ENCODE measurements at places on chromosomes 4 and X. TPM values are rescaled to one million over a fixed set of nuclear protein-coding genes. Genes with fewer than 3 reads are reported as not detected.
A peak's percentile ranks its signal among the peaks of the same experiment; 100 is the strongest.

DNA sequence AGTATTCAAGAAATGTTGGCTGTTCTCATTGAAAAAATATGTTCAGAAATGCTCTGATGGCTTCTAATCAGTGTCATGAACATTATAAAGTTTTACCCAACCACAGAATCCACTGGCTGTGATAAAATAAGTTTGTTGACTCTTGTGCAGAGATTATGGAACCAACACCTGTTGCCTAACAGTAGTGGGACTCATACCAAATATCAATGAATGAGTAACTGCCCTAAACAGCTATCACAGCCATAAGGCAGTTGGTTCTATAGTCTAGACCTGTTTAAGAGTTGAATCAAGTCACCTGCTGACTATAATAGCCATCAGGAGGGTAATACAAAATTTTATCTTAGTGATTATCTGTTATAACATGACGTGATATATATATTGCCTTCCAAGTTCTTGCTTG is 168.3 kb downstream of the ATOH1 start:
- H3K4me1 ChIP-seq, result no peaks in the 10 kb centered on the region
- H3K36me3 ChIP-seq, result no peaks in the 10 kb centered on the region
- no peaks in the 10 kb centered on the region for H3K27me3 ChIP-seq
- H3K27ac ChIP-seq, result no peak overlapping the region
- no peak for DNase-seq
- no peak overlapping the region for H3K4me3 ChIP-seq

DNA sequence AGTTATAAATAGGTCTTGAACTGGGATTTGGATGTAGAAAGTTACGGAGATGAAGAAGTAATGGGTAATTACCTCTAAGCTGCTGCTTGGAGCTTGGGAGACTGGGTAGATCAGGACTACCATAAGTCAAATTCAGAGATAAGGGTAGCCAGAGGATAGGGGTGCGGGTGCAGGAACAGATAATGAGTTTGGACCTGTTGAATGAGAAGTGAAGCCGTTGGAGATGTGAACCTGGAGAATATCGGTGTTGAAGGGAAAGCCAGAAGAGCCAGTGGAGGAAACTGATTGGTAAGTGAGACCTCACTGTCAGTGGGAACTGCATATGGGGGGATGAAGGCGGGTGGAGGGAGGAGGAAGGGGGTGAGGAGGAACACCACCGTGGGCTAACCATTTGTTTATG is 618 bp upstream of the FOXO4 start:
- H3K36me3 ChIP-seq, result no peaks in the 10 kb centered on the region
- H3K4me1 ChIP-seq, result no peaks in the 10 kb centered on the region
- H3K27ac ChIP-seq, result peak overlapping the region; percentile 73
- peaks cover 4% of the 10 kb centered on the region for H3K27me3 ChIP-seq

DNA sequence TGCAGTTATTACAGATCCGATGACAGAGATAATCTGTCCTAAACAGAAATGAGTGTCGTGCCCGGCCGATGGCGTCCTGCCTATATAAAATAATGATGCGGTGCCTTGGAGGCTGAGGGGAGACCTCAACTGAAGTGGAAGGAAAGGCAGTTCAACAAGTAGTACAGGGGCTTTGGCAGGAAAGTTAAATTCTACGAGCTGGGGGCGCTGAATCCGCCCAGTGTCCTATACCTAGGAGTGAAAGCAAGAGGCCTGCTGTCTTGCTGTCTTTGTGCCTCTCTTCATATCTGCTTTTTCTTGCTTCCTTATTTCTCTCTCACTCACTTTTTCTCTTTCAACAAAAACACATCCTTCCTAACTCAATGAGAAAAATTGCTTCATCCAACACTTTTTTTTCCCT is 82.2 kb upstream of the PRPS2 start:
- no peak for DNase-seq
- no peak overlapping the region for H3K4me3 ChIP-seq
- H3K4me1 ChIP-seq, result no peaks in the 10 kb centered on the region
- H3K36me3 ChIP-seq, result no peaks in the 10 kb centered on the region
- no peak overlapping the region for H3K27ac ChIP-seq
- no peaks in the 10 kb centered on the region for H3K27me3 ChIP-seq

DNA sequence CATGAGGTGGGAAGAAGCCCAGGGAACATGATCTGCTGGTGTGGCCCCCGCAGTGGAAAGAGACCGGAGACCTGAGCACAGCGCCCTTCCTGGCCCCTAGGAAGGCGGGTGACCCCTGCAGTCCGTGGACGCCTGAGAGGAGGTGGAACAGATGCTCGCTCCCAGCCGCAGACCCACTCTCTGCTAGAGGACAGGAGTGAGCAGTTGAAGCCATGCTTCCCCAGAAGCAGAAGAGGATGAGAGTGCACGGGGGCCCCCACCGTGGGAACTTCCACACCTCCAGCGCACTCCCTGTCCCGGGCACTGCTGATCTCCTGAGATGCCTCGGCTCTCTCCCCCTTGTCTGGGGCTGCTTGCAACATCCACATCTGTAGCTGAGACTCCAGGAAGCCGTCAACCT is 62.2 kb downstream of the GPR143 start:
- H3K27ac ChIP-seq, result no peak overlapping the region
- DNase-seq, result no peak
- H3K36me3 ChIP-seq, result no peaks in the 10 kb centered on the region

- H3K27ac ChIP-seq, result peak overlapping the region; percentile 81
- peak overlapping the region; percentile 62 for H3K4me3 ChIP-seq
- no peaks in the 10 kb centered on the region for H3K36me3 ChIP-seq
- no peaks in the 10 kb centered on the region for H3K27me3 ChIP-seq
These were observed 664 bp downstream of the PIR start for GRCh38 chrX:15492469-15492868.

DNA sequence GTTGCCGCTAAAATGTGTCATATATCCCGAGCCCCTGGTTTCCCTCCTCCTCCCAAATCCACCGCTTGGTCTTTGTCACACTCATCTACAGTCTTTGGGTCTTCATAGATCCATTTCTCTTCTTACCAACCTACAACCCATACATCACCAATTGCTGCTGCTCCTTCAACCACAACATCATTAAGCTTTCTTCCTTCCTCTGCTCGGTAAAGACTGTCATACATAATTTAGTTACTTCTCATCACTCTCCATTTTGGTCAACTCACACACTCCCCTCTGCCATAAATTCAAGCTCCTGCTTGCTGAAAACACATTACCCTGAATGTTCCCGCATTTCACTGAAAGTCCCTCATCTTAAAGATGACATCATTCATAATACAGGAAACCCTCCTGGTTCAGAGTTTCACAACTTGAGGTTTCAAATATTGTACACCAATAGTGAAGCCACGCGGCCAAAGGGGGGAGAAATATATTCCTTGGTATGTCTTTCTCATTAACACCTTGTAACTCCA is 1.7 kb upstream of the DCTD start:
- no peaks in the 10 kb centered on the region for H3K36me3 ChIP-seq
- H3K27me3 ChIP-seq, result no peaks in the 10 kb centered on the region
- no peak overlapping the region for H3K27ac ChIP-seq

- no peak for DNase-seq
- no peak overlapping the region for H3K27ac ChIP-seq
- H3K4me1 ChIP-seq, result no peaks in the 10 kb centered on the region
- H3K36me3 ChIP-seq, result no peaks in the 10 kb centered on the region
- no peaks in the 10 kb centered on the region for H3K27me3 ChIP-seq
- no peak overlapping the region for H3K4me3 ChIP-seq
These were observed 92.0 kb upstream of the CLCN4 start for GRCh38 chrX:10064736-10065135.

GRCh38 chrX:16067886-16068515 is 55.4 kb upstream of the GRPR start:
- DNase-seq, result no peak
- H3K4me3 ChIP-seq, result no peak overlapping the region
- H3K36me3 ChIP-seq, result no peaks in the 10 kb centered on the region
- no peaks in the 10 kb centered on the region for H3K4me1 ChIP-seq
- H3K27me3 ChIP-seq, result no peaks in the 10 kb centered on the region

DNA sequence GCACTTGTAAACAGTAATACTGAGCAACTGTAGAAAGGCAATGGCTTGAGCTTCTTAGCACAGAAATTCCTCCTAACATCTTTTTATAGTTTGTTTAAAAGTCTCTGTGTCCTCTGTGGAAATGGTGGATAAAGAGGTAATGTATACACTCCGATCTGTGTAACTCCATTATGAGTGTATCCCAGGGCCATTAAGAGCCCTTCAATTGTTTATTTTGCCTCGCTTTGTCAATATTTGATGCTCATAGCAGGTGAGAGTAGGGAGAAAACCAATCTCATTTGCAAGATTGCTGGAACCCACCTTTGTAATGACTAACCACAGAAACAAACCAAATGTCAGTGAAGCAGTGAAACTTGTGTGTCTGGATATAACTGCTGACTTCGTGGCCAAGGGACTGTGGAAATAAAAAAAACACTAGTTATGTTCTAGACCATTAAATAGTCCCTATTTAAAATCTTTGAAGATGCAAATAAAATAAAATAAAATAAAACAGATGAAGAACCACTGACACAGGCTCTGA is 598.2 kb upstream of the BOD1L1 start:
- H3K4me3 ChIP-seq, result no peak overlapping the region
- no peaks in the 10 kb centered on the region for H3K27me3 ChIP-seq
- H3K4me1 ChIP-seq, result no peaks in the 10 kb centered on the region
- H3K27ac ChIP-seq, result no peak overlapping the region
- no peak for DNase-seq

DNA sequence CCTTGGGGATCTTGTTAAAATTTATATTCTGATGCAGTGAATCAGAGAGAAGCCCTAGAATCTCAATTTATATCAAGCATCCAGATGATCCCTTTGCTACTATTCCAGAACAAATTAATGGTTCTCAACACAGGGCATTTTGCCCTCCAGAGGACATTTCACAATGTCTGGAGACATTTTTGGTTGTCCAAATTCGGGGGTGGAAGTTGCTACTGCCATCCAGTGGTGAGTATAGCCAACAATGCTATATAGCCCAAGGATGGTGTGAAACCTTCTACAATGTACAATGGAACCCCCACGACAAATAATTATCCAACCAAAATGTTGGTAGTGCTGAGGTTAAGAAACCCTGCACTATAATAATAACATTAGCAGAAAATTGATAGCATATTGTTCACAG is 2440.0 kb downstream of the PCDH7 start:
- no peaks in the 10 kb centered on the region for H3K27me3 ChIP-seq

DNA sequence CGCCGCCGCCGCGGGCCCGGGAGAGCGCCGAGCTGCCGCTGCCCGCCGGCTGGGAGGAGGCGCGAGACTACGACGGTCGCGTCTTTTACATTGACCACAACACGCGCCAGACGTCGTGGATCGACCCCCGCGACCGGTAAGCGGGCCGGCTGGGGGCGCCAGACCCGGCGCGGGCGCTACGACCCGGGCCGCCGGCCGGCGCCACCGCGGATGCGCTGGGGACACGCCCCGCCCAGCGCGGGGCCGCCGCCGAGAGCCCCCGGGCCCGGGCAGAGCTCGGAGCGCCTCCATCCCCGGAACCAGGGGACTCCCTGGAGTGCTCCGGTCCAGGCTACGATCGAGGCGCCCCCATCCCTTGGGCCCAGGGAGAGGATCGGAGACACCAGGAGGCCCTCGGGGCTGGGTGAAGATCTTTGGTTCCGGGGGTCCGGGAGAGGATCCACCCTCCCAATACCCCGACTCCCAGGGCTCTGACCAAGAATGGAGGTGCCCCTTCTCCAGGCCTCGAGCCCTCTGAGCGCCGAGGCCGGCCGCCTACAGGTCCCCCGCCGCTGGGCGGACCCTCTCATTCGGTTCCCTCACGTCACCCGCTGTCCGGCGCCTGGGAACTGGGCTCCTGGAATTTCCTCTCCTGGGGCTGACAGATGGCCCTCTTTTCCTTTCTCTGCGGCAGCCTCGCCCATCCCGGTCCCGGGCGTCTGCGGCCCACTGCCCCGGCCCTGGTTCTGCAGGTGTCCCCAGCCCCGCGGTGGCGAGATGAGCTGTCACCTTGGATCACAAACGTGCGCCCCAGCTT is 48.8 kb downstream of the CLDN34 start:
- no peaks in the 10 kb centered on the region for H3K36me3 ChIP-seq
- DNase-seq, result no peak
- no peaks in the 10 kb centered on the region for H3K4me1 ChIP-seq
- H3K4me3 ChIP-seq, result peak overlapping the region; percentile 55

DNA sequence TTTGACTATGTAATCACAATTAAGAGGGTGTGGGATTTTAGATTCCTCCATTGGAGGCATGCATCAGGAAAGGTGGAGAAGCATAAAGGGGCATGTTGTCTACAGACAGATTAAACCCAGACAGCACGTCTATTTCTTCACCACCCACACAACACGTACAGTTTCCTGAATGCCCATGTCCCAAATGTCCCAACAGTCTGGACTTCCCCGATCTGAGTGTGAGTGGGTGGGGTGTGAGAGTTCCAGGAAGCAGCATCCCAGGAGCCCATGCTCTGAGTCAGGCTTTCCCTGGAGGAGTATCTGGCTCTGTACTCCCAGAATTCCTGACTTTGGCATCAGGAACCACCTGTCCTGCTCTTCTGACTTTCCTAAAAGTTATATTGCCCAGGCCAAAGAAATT is 30.8 kb upstream of the NDP start:
- H3K36me3 ChIP-seq, result no peaks in the 10 kb centered on the region
- no peaks in the 10 kb centered on the region for H3K27me3 ChIP-seq
- H3K4me3 ChIP-seq, result no peak overlapping the region

GRCh38 chr4:83362492-83363329 is 28.1 kb upstream of the HPSE start:
- DNase-seq, result no peak
- no peaks in the 10 kb centered on the region for H3K36me3 ChIP-seq
- H3K4me3 ChIP-seq, result no peak overlapping the region
- H3K27ac ChIP-seq, result no peak overlapping the region
- H3K4me1 ChIP-seq, result peaks cover 7% of the 10 kb centered on the region

DNA sequence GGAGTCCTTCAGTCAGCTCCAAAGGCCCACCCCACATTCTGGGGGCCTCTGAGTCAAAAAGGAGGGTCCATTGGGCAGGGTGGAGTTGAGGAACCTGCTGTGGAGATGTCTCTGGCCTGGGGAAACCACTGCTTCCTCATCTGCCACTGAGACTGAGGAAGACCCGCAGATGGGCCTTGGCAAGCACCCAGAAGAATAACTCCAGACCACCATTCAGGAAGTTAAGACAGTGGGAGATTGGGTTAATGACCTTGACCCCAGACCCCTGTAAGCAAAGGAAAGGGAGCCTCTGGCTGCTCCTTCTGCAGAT is 8.1 kb upstream of the HSD17B10 start:
- H3K27ac ChIP-seq, result peak overlapping the region; percentile 86
- DNase-seq, result no peak
- H3K4me3 ChIP-seq, result peak overlapping the region; percentile 63
- H3K27me3 ChIP-seq, result no peaks in the 10 kb centered on the region
- H3K4me1 ChIP-seq, result peaks cover 7% of the 10 kb centered on the region

Gene SLC4A4
- total RNA-seq, result 0.26 TPM

Gene CRMP1
- total RNA-seq, result 0.28 TPM

Gene HS3ST1
- total RNA-seq, result 0.21 TPM

Gene TMPRSS11D
- not detected for total RNA-seq

Gene IRF2
- 16.2 TPM for total RNA-seq

Gene PABPC1L2A
- not detected for total RNA-seq

Gene PAGE2
- total RNA-seq, result not detected

Measured in Panc1 (cell line).